ENCODE measurements at places on chromosomes 3 and 15. TPM values are rescaled to one million over a fixed set of nuclear protein-coding genes. Genes with fewer than 3 reads are reported as not detected.

The TARS3 gene
- total RNA-seq = 47.6 TPM

The DGKG gene
- total RNA-seq = 0.15 TPM

- H3K4me3 ChIP-seq = no peak overlapping the region
- no peaks in the 10 kb centered on the region for H3K36me3 ChIP-seq
- DNase-seq = no peak
- H3K27me3 ChIP-seq = no peaks in the 10 kb centered on the region
- peaks cover 46% of the 10 kb centered on the region for H3K4me1 ChIP-seq
These were observed 82.4 kb downstream of the WWTR1 start for GRCh38 chr3:149575213-149575960.

The MYEF2 gene
- 143 TPM for total RNA-seq

The XIRP1 gene
- 315 TPM for total RNA-seq

GRCh38 chr15:61839546-61839945, 220.7 kb downstream of the VPS13C start:
- H3K36me3 ChIP-seq = no peaks in the 10 kb centered on the region
- no peak overlapping the region for H3K4me3 ChIP-seq
- H3K27me3 ChIP-seq = peaks cover 11% of the 10 kb centered on the region

DNA sequence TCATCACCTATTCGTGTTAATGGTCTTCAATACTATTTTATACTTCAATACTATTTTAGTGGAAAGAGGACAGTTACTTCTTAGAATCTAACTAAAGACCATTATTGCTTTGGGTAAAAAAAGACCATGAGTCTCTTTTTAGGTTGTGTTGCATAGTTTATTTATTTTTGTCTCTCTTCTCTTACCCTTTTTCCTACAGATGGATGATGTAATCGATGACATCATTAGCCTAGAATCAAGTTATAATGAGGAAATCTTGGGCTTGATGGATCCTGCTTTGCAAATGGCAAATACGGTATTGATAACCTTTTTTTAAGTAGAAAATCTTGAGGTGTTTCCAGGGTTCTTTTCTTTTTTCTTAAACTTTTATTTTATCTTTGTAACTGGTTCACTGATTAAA, 58.5 kb upstream of the SAMMSON start:
- no peak overlapping the region for H3K27ac ChIP-seq
- H3K4me1 ChIP-seq = peaks cover 9% of the 10 kb centered on the region
- no peak overlapping the region for H3K4me3 ChIP-seq
- peaks cover 43% of the 10 kb centered on the region for H3K36me3 ChIP-seq
- no peaks in the 10 kb centered on the region for H3K27me3 ChIP-seq

The ATP13A5 gene
- not detected for total RNA-seq

DNA sequence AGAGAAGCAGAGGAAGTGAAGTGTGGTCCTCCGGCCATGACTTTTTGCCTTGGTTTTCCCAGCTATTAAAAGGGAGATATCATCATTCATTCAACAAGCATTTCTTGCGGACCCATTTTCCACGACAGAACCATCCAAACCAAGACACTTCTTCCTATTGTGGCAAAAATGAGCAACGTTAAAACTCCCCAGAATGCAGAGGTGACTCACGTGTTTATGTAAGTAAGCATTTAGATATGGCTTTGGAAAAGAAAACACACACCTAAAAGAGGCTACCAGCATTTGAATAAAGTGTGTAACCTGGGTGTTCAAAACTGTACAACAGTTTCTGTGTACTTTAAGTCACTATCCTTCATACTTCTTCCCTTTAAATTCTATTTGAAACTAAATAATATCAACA, 181.3 kb downstream of the RORA start:
- no peak for DNase-seq
- H3K27ac ChIP-seq = no peak overlapping the region
- no peaks in the 10 kb centered on the region for H3K4me1 ChIP-seq
- no peaks in the 10 kb centered on the region for H3K36me3 ChIP-seq

GRCh38 chr3:191239407-191240031, 40.5 kb downstream of the OSTN start:
- peak; percentile 24 for DNase-seq
- peaks cover 4% of the 10 kb centered on the region for H3K4me1 ChIP-seq
- H3K36me3 ChIP-seq = no peaks in the 10 kb centered on the region
- no peak overlapping the region for H3K4me3 ChIP-seq
- no peaks in the 10 kb centered on the region for H3K27me3 ChIP-seq
- no peak overlapping the region for H3K27ac ChIP-seq

DNA sequence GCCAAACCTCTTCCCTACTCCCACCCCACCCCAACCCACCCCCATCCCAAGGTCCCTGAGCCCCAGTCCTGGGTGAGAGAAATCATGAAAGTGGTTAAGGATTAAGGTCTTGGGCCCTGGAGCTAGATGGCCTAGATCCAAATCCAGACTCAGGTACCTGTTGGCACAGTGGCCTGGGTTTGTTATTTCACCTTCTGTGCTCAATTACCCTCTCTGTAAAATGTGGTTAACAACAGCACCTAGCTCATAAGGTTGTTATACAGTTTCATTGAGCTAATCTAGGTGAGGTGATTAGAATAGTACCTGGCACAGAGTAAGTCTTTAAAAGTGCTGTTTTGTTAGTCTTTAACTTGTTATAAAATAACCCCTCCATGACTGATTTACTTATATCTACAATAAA, 6.4 kb upstream of the SNUPN start:
- H3K36me3 ChIP-seq = no peaks in the 10 kb centered on the region
- no peaks in the 10 kb centered on the region for H3K27me3 ChIP-seq
- DNase-seq = no peak
- H3K27ac ChIP-seq = no peak overlapping the region

- H3K4me1 ChIP-seq = peaks cover 5% of the 10 kb centered on the region
- H3K27me3 ChIP-seq = peaks cover 6% of the 10 kb centered on the region
- H3K36me3 ChIP-seq = no peaks in the 10 kb centered on the region
- no peak for DNase-seq
These were observed 217.2 kb upstream of the CFAP20DC start for GRCh38 chr3:59267021-59267420.

DNA sequence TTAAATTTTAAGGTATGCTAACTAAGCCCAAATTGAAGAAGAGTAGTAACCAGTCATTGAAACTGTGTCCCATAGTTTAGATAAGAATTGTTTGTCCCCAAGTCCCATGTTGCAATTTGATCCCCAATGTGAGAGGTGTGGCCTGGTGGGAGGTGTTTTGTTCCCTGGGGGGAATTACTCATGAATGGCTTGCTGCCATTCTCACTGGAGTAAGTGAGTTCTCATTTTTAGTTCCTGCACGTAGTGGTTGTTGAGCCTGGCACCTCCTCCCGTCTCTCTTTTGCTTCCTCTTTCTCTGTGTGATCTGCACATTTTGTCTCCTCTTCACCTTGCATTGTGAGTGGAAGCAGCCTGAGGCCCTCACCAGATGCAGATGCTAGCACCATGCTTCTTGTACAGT, 1271.0 kb downstream of the NSUN3 start:
- H3K4me3 ChIP-seq = no peak overlapping the region
- H3K4me1 ChIP-seq = no peaks in the 10 kb centered on the region
- no peaks in the 10 kb centered on the region for H3K27me3 ChIP-seq
- H3K27ac ChIP-seq = no peak overlapping the region
- DNase-seq = no peak

DNA sequence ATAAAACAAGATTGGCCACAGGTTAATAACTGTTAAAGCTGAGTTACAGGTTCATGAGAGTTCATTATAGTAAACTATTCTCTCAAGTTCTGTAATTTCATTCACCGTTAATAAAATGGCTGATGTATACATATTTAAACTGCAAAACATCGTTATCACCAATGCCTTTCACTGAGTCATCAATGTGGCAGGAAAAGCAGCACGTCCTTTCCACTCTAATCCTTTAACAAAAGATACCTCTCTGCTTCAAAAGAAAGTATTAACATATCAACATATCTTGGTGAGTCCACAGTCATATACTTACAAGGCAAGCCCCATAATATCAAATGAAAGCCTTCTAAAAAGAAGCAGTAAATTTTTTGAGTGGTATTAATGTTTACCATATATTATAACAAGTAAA, 54.5 kb downstream of the UACA start:
- no peak overlapping the region for H3K4me3 ChIP-seq
- H3K36me3 ChIP-seq = no peaks in the 10 kb centered on the region
- H3K4me1 ChIP-seq = peaks cover 7% of the 10 kb centered on the region
- no peak for DNase-seq
- peak overlapping the region; percentile 16 for H3K27ac ChIP-seq
- no peaks in the 10 kb centered on the region for H3K27me3 ChIP-seq

The TGM4 gene
- not detected for total RNA-seq

DNA sequence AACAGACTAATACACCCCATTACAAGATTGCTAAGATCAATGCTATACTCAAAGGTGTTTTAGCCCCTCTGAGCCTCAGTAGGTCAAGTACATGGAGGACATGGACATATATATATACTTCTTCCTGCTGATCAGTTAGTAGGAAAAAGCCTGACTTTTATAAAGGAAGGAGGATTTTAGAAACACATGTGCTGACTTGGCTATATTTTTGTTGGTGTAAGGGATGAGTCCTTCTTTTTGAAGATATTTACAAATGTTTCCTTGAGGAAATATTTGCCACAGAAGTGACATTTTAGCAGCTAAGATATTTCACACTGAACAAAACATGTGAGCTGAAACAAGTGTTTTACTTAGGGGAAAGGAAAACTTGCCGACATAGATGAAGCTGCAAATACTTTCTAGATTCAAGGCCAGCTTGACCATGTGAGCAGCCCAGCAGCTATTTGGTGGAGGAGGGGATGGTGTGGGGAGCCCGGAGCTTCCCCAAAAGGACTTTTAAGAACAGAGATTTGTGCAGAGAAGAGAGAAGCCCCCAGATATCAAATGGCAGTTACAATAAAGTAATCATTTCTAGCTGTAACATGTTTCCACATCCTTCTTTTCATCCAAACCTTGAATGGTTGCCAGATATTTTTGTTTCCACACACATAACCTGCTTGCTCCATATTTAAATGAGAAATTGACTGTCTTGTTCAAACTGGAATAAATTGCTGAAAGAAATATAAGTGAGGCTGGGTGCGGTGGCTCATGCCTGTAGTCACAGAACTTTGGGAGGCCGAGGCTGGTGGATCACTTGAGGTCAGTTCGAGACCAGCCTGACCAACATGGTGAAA, 111.7 kb upstream of the NR2F2 start:
- H3K4me1 ChIP-seq = no peaks in the 10 kb centered on the region
- no peak overlapping the region for H3K27ac ChIP-seq
- H3K4me3 ChIP-seq = no peak overlapping the region
- DNase-seq = no peak
- peaks cover 7% of the 10 kb centered on the region for H3K27me3 ChIP-seq

DNA sequence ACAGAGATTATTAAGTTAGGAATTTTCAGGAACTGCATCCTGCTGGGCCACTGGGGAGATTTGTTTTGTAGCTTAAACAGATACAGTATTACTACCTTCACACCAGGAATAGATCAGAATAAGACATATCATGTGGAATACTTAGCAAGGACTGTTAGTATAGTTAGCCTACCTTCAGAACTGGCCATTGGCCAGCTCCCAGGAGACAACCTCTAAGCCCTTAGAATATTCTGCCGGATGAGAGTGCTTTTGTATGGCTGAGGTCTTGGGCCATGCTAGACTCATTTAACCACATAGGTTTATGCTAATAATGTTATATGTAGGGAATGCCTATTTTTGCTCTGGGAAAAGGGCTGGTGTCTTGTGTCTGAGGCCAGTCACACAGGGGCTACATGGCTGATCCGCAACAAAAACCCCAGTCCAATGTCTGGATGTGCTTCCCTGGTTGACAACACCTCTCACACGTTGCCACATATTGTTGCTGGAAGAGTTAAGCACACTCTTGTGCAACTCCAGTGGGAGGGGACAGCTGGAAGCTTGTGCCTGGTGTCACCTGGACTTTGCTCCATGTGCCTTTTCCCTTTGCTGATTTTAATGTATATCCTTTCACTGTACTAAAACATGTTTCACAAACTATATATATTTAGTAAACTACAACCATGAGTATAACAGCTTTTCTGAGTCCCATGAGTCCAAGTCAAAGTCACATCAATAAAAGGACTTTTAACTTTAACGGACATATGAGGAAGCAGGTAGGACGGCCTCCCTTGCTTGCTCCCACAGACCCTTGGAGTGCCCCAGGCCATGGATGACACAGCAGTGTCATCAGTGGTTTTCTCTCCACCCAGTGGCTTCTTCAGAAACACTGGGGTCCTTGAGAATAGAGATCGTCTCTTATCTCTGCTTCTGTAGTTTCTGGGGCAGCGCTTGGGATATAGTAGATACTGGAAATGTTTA, 118.0 kb upstream of the C3orf80 start:
- no peaks in the 10 kb centered on the region for H3K4me1 ChIP-seq
- H3K27ac ChIP-seq = no peak overlapping the region
- no peaks in the 10 kb centered on the region for H3K36me3 ChIP-seq
- H3K4me3 ChIP-seq = no peak overlapping the region
- no peak for DNase-seq

GRCh38 chr15:91252322-91252721, 152.3 kb downstream of the SV2B start:
- H3K36me3 ChIP-seq = no peaks in the 10 kb centered on the region
- no peaks in the 10 kb centered on the region for H3K4me1 ChIP-seq
- DNase-seq = no peak

GRCh38 chr3:128337305-128337704, 129.4 kb downstream of the DNAJB8 start:
- H3K27ac ChIP-seq = peak overlapping the region; percentile 44
- no peak overlapping the region for H3K4me3 ChIP-seq
- H3K27me3 ChIP-seq = no peaks in the 10 kb centered on the region
- H3K4me1 ChIP-seq = peaks cover 45% of the 10 kb centered on the region

GRCh38 chr3:62558549-62559112, 185.3 kb upstream of the FEZF2 start:
- DNase-seq = peak; percentile 41
- H3K36me3 ChIP-seq = peaks cover 4% of the 10 kb centered on the region
- no peak overlapping the region for H3K4me3 ChIP-seq
- H3K27ac ChIP-seq = no peak overlapping the region
- no peaks in the 10 kb centered on the region for H3K27me3 ChIP-seq

GRCh38 chr3:17577796-17578520, 164.5 kb downstream of the TBC1D5 start:
- peaks cover 12% of the 10 kb centered on the region for H3K4me1 ChIP-seq
- H3K27me3 ChIP-seq = no peaks in the 10 kb centered on the region
- H3K4me3 ChIP-seq = no peak overlapping the region
- H3K36me3 ChIP-seq = no peaks in the 10 kb centered on the region
- no peak overlapping the region for H3K27ac ChIP-seq
- DNase-seq = peak; percentile 44

DNA sequence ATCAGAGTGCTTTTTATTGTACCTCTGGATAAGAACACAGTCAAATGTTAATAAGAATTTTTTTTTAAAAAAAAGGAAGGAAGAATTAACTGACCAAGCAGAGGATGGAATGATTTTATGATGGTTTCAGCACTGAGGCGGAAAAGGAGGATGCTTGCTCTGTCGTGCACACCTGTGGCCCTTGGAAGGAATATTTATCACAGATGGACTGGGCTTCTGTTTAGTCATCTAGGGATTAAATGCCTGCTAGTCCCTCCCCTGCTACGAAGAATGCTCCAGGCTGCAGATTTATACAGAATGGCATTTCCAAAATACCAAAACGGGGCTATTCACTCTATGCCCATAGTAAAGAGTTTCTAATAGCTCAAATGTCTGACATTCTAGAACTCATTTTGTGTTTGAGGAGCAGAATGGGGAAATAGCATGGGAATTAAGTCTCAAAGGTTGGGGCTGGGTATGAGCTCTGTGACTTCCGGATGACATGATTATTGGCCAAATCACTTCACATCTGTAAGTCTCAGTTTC, 92.8 kb upstream of the BCL6 start:
- no peaks in the 10 kb centered on the region for H3K4me1 ChIP-seq
- DNase-seq = no peak
- H3K36me3 ChIP-seq = no peaks in the 10 kb centered on the region

GRCh38 chr3:115627180-115628074, 4.1 kb downstream of the GAP43 start:
- peaks cover 9% of the 10 kb centered on the region for H3K4me1 ChIP-seq
- H3K27ac ChIP-seq = no peak overlapping the region
- H3K4me3 ChIP-seq = no peak overlapping the region
- no peak for DNase-seq
